ENCODE measurements at places on chromosomes 3 and 15.

DNA sequence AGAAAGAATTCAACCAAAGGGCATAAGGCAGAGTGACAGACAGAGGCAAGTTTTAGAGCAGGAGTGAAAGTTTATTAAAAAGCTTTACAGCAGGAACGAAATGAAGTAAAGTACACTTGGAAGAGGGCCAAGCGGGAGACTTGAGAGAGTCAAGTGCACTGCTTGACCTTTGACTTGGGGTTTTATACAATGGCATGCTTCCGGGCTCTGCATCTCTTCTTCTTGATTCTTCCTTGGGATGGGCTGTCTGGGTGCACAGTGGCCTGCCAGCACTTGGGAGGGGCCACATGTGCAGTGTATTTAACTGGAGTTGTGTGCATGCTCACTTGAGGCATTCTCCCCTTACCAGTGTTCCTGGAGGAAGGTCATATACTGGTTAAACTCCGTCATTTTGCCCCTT is 30.4 kb upstream of the KLHL25 start:
- no peak for DNase-seq

DNA sequence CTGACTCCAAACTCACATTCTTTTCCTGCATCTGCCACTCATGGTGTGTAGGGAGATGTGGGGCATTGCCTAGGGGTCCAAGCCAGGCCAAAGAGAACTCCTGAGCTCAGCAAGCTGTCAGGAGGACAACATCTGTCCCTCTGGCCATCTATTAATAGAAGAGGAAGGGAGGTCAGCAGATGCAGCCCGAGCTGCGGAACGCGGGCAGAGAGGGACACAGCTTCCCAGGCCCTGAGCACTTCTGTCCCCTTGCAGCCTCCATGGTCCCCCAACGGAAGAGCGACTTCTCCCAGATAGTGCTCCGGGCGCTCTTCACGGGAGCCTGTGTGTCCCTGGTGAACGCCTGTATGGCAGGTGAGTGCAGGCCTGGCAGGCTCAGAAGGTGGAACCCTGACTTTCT is 37.3 kb upstream of the PDE8A start:
- DNase-seq = no peak

DNA sequence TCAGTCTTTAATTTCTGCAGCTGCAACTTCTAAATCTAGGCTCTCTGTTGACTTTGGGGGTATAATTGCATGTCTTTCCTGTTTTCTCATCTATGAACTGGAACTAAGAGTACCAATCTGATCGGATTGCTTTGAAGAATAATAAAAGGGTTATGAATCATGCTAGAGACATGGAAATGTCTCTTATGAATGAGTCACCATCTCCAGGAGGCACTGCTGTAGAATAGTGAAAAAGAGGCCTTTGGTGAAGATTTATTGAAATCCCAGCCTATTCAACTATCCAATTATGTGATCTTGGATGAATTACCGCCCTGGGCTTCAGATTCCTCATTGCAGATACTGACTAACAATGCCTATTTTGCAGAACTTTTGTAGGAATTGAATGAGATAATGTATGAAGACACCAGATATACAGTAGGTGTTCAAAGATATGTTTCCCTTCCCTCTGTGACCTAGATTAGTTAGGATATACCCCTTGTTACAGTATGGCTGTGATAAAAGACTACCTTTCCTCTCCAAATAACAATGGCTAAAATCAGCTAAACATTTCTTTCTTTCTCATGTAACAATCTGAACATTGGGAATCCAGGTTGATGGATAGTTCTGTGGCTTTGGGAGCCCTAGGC is 11.5 kb upstream of the CMTM8 start:
- DNase-seq = no peak

GRCh38 chr3:111589303-111590142 is 5.6 kb downstream of the ZBED2 start:
- no peak for DNase-seq

GRCh38 chr3:60290122-60290492 is 961.1 kb downstream of the FHIT start:
- DNase-seq = no peak

GRCh38 chr15:85035980-85036379 is 54.3 kb downstream of the PDE8A start:
- no peak for DNase-seq

DNA sequence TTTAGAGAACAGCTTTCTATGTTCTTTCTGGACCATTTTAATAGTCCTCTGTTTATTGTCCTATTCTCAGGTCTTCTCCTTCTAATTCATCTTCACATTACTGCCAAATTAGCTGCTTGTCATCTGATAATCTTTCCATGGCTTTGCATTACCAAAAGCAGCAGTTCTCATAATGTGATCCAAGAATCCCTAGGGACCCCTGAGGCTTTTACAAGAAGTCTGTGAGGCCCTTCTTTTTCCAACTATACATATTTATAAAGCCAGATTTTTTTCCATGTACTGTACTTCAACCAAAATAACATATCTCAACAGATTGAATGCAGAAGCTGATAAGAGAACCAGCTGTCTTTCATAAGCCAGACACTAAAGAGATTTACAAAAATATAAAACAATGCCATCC is 162.5 kb upstream of the BFSP2 start:
- DNase-seq = no peak

DNA sequence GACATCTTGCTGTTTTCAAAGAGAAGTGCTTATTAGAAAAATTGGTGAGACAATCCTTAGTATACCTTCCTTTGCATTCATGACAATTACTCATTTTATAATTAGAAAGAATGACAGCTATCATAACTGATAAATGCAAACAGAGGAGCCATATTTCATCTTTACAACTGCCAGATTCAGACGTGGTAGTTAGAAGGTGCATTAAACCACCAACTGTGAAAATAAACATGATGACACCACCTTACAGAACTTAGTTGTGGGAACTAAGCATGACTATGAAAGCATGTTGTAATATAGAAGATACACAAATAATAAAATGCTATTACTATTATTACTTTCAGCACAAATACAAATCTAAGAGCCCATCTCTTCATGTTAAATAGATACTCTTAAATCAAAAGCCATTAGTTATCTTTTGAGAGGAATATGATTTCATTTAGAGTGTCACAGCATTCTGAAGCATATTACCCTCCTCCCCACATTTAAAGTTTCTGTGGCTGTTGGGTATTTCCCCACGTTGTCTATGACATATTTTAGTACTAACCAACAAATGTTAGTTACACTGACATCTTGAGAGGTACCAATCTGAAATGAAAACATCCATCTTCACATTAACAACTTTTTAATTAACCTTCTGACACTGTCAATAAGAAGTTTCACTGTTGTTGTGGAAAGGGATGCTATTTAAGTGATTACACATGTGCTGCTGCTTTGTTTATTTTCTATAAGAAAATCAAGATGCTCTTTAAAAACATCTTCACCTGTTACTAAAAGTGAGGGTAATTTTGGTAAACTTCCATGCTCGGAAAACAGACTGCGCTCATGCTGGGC is 163.8 kb downstream of the LSAMP start:
- DNase-seq = no peak

GRCh38 chr3:157086775-157087174 is 73.2 kb downstream of the CCNL1 start:
- no peak for DNase-seq

- no peak for DNase-seq
Measured at GRCh38 chr3:172145031-172145686, 105.8 kb downstream of the FNDC3B start.
